ENCODE measurements at places on chromosomes 6 and 20. TPM values are rescaled to one million over a fixed set of nuclear protein-coding genes. Genes with fewer than 3 reads are reported as not detected.
A peak's percentile ranks its signal among the peaks of the same experiment; 100 is the strongest.

Gene SLC16A10
- total RNA-seq, result 1.8 TPM

Gene RSPH9
- total RNA-seq, result 0.68 TPM

Gene DPPA5
- total RNA-seq, result not detected

Gene PRL
- total RNA-seq, result not detected

Gene RNF182
- 0.89 TPM for total RNA-seq

- DNase-seq, result no peak
Measured at GRCh38 chr6:35716798-35717197, 20.0 kb upstream of the ARMC12 start.

DNA sequence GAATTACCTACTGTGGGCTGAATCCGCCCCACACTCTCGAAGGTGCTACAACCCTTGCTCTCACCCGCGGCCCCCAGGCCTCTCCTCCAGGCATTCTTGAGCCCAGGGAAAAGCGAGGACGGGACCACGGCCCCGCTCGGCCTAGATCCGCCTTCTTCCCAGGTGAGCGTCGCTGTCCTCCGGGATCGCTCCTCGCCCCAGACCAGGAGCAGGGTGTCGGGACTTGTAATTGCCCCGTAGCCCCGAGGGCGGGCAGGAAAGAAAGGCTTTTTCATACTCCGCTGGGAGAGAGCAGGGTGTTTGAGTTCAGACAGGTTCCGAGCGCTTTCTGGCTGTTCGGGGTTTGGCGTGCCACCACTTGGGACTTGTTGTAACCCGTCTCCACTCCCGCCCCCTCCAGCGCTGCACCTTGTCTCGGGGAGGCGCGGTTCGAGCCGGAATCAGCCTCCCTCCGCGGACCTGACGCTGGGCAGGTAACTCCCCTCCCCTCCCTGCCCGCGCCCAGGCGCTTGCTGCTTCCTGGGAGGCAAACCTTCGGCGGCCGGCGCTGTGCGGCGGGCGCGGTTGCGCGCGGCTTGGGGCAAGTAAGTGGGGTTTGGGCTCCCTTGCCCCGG is at the start of gene FAM83B:
FAM83B (plus strand) TSS at position 529 of the 614 bp plus-strand sequence. CDS start 23,476 bp downstream, outside the sequence.
- DNase-seq, result peak; percentile 90

DNA sequence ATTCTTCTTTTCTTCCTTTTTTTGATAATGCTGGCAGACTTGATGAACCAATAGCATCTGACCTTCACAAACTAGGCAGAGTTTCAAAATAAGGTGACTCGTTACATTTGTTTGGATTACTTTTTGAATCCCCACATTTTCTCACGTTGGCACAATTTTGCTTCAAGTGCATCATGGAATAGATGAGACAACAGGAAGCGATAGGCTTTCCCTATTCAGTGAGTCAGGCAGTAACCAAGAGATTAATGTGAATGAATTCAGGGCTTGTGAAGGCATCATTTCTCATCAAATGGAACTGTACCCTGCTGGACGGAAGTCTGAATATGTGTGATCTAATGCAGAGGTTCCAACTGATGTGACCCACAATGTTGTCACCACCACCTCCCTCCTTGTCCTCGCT is 10.7 kb downstream of the RFPL4B start:
- DNase-seq, result no peak

Data from ureter (tissue), 1 donor.